ENCODE measurements at places on chromosomes 1 and 21.

DNA sequence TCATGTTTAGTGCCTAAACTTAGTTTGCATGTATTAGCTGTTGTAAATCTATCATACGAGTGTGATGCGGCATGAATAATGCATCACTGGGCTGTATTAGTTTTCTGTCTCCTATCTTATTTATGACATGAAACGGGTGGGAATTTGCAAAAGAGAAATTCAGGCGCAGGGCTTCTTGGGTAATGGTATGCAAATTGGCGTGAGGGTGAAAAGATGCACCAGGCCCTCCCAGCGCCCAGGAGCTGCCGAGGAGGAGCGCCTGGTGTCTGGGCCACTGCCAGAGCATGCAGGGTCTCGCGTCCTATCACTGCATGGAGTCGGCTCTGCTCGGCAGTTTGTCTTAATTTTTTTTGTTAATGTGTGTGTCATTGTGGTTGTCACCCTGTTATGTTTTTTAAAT, 82.9 kb upstream of the ACTL8 start:
- no peak for DNase-seq

DNA sequence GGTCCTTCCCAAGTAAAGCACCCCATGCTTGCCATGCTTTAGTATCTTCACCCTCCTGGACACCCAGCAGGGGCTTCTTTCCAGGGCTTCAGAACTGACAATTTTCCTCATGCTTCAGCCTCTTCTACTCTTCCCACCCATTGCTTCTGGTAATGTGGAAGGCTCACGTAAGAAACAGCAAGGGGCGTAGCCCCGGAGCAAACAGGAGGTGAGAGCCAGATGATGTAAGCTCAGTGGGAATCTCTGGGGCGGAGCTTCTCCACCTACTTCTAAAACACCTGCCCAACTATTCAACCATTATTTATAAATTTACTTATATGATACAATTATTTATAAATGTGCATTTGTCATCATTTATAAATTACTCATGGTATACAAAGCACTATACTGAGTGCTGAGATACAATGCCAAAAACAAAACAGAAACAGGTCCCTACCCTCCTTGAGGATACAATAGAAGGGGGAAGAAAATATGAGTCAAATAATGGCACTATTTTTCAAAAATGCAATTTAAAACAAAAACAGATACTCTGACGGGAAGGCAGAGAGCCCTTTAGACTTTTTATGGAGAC, 140.1 kb upstream of the CAMK1G start:
- DNase-seq, result no peak

DNA sequence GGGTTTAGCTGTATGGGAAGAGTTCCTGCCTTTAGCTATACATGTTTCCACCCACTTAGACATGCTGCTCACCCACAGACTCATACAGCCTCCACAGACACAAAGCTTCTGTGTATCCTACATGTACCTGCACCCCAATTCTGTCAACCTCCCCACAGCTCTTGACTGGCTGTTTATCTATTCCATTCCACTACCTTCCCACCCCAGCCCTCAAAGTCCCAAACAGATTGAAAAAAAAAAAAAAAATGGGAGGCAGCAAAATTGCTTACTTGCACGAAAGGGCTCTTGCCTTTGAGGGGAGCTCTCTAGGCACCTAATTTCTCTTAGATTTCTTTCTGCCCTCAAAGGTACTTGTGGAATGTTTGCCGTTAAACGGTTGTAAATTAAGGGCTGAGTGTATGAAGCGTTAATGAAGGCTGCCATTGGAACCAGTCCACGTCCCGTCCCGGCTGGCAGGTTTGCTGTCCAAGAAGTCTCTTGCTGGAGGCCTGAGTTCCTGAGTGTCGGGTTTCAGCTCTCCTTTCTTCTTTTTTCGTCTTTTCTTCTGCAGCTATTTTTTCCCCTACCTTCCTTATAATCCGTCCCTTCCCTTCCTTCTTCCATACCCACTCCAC, 43.6 kb downstream of the PBX1 start:
- peak; percentile 22 for DNase-seq

- no peak for DNase-seq
Measured at GRCh38 chr21:38772646-38773045, 33.1 kb upstream of the ETS2 start.

GRCh38 chr1:90838720-90839119, 121.6 kb upstream of the BARHL2 start:
- DNase-seq, result no peak

DNA sequence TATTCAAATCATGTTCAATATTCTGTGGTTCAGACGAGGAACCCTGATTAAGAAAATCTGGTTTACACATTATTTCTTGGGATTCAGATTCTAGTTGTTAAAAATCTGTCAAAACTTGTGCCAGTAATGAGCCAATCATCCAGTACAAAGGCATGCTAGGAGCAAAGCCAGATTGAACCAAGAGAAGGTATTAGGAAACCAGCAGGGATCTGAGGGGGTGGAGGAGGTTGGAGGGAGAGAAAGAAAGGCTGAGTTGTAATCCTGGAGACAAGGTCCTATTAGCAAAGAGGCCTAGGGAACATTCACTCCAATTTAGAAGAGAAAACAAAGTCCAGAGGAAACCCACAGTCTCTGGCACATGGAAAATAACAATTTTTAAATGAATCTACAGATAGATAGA, 352.9 kb downstream of the LTN1 start:
- DNase-seq, result no peak

GRCh38 chr1:177008653-177009052, 155.9 kb downstream of the ASTN1 start:
- no peak for DNase-seq

DNA sequence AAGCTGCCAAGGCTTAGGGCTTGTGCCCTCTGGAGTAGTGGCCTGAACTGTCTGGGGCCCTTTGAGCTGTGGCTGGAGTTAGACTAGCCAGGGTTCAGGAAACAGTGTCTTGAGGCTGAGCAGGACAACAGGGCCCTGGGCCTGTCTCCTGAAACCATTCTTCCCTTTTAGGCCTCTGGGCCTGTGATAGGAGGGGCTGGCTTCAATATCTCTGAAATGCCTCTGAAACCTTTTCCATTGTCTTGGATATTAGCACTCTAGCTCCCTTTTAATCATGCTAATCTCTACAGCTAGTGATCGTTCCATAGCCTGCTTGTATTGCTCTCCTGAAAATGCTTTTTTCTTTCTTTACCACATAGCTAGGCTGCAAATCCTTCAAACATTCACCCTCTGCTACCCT, 135.3 kb downstream of the ADGRL4 start:
- no peak for DNase-seq

- DNase-seq, result no peak
Measured at GRCh38 chr1:167710836-167711235, 10.9 kb upstream of the MPZL1 start.

DNA sequence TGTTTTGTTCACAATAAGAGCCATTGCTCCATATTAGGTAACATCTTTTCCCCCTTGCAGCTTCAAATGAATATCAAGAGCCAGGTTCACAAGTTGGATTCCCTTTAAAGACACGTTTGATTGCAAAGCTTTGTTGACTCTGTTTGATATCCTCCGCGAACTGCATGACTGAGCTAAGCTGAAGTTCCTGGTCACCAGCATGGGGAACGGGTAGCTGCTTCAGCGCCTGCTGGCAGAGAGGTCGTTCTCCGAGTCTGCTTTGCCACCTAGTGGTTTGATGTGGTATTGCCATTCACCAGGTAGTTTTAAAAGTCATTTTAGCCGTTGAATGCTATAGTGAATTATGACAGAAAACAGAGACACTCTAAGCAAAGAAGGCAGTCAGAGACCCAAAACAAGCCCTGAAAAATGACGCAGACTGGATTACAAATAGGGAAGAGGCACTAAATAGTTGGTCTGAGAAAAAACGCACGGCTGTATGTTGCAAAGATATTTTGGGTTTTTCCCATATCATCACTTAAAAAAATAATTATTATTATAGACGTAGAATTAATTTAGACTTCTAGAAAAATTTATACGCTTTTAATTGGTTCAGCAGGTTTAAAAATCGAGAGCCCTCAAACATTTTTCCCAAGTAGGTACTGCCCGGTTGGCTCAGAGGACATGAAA, 193.5 kb upstream of the FMN2 start:
- DNase-seq, result peak; percentile 73

DNA sequence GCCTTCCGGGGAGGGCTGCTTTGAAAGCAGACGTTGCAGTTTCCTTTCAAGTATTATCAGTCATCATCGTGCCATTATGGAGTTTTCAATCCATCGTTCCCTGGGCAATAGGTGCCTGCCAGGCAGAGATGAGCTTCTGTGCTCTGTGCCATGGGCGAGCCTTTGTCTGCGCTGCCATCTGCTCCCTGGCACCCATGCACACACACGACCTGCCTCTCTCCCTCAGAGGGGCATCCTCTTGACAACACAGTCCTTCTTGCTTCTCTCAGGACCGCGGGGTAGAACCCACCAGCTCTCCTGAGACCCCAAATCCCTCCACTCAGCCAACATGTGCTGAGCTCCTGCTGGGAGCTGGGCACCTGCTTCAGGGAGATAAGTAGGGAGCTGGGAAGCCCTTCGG, 149.3 kb downstream of the HMGB4 start:
- no peak for DNase-seq

DNA sequence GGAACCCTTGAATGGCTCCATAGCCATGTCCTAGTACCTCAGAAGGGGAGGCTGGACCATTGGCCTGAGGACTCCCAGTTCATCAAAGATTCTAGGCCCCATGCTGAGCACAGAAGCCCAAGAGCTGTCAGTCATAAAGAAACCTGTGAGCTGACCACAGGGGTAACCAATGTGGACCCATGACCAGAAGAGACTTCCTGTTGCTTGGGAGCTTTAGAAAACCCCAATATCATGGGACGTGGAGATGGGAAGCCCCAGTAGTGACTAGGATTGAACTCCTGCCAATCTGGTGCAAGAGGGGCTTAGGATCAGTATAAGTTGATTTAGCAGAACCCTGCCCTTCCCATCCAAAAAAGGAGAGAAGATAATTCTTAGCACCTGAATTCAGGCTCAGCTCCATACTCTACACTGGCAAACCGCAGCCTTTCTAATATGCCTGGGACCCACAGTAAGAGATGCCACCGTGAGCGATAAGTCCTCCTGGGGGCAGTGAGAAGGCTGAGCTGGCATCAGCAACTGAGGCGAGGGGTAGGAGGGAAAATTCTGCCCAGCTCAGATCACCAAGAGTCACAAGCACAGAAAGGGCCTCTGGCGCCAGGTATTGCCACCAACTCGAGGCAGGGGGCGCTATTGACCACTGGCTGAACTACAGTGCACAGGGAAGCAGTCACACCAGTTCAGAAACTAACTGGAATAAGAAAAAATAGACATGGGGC, 108.9 kb downstream of the CAPN8 start:
- DNase-seq, result peak; percentile 2

Data from fibroblast of skin of back (primary cell).